ENCODE measurements at places on chromosomes 3 and 15.

DNA sequence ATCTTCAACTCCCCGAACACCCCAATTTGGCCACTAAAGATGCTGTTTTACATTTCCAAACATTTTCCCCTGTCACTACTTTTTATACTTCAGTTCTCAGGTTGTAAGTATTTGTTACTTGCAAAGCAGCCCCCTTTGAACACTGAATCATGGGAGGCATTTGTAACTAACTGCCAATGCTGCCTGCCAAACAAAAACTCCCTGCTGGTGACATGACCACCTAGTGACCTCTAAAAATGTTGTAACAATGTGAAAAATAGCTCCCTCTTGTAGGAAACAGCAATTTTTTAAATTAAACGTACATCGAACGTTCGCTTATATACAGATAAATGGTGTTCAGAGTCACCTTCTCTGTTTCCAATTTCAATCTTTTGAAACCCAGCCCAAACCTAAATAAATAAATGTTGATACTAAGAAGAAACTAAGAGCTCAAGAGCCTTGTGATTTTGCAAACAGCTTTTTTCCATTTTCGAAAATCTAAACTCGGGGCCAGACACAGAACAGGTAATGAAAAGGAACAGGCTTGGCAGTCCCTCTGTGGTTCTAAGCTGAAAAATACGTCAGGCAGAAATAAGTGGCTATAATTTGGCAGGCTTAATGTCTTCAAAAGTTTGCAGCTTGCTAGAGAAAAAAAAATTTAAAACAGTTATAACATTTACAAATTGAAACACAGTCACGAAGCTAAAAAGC is 268.6 kb upstream of the WNT5A start:
- no peak for DNase-seq

GRCh38 chr3:177058648-177059047 is 138.6 kb downstream of the TBL1XR1 start:
- DNase-seq: no peak

GRCh38 chr3:130341388-130341787 is 4.1 kb upstream of the COL6A5 start:
- DNase-seq: no peak

GRCh38 chr15:69719527-69720240 is 267.1 kb downstream of the RPLP1 start:
- DNase-seq: peak; percentile 71

DNA sequence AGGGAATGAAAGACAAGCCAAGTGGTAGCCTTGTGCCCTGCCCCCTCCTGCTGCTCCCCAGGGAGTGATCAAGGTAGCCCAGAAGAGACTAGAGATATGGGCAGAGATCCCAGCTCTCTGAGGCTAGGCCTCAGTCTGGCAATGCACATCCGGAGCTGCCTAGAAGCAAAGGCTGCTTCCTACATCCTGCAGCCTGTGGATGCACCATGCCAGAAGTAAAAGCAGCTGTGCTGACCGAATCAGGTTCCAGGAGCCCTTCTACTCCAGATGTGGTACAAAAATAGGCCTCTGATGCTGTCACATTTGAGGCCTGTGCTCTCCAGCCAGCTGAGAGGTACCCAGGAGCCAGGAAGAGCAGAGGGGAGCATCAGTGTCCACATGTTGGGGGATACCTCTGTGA is 16.0 kb downstream of the TRAIP start:
- no peak for DNase-seq
